ENCODE measurements at places on chromosomes 13 and 19.

- no peak for DNase-seq
Observed at GRCh38 chr19:39264306-39265290, 3.6 kb upstream of the IFNL2 start.

DNA sequence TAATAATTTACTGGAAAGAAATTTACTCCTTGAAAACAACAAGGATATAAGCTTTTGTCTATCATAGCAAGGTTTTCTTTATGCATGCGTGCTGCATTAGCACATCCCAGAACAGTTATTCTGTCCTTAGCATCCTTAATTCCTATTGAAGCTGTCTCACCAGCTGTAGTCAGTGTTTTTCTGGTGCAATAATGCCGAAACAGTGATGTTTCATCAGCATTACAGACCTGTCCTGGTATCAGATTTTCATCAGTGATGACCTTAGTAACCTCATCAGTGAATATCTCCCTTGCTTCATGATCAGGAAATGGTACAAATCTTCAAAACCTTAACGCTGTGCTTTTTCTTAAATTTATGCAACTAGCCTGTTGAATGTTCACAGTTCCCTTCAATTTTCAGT lies 264.7 kb upstream of the STARD13 start:
- no peak for DNase-seq

- no peak for DNase-seq
Observed at GRCh38 chr13:43787997-43788396, 1.2 kb upstream of the ENOX1 start.

DNA sequence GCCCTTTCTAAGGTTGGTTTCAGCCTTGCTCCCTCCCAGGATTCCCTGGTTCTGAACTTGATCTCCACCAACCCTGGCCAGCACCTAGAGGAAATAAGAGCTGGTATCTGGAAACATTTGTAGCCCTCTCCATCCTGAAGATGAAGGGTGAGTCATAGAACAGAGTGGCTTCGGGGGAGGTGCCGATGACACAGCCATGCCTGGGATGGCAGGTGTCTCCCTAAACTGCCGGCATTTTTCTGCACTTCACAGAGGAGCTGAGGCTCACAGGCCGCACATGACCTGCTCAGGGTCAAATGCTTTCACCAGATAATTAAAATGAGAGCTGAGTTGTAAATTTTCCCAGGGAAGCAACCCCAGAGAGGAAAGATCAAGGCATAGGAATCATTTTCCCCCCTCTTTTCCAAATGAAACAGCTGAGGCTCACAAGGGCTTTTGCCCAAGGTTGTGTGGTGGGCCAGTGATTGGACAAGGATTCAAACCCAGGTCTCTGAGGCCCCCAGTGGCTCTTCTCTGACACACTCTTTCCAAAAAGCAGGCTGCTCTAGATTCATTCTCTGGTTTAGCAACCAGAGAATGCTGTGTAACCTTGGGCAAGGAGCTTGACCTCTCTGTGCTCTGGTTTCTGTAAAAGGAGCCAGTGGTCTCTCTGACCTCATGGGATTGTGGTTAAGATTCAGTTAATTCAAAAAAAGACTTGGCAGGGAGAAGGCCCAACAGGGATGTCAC lies 1.2 kb upstream of the SLC25A42 start:
- no peak for DNase-seq

GRCh38 chr13:100673376-100673712 lies 1.3 kb downstream of the TMTC4 start:
- no peak for DNase-seq

DNA sequence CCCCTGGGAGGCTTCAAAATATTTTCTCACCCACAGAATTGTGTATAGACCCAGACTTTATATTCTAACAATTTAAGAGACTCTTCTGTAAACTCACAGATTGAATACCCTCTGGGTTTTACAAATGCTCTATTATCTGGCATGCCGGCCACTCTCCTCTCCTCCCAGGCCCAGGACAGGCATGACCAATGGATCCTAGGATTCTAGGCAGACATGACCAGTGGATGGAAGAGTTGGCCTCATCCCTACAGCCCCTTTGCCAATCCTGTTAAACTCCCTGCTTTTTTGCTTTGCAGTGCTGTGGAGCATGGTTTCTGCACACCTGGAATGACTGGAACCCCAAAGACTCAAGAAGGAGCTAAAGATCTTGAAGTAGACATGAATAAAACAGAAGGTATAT lies 5.8 kb downstream of the ACSBG2 start:
- DNase-seq = no peak

GRCh38 chr13:29503041-29503837 lies 92.2 kb downstream of the SLC7A1 start:
- DNase-seq = no peak

GRCh38 chr13:108044954-108045353 lies 170.4 kb downstream of the LIG4 start:
- no peak for DNase-seq

GRCh38 chr13:20149762-20150161 lies 11.1 kb downstream of the GJA3 start:
- no peak for DNase-seq

GRCh38 chr13:32828711-32829110 lies 187.5 kb upstream of the KL start:
- no peak for DNase-seq

DNA sequence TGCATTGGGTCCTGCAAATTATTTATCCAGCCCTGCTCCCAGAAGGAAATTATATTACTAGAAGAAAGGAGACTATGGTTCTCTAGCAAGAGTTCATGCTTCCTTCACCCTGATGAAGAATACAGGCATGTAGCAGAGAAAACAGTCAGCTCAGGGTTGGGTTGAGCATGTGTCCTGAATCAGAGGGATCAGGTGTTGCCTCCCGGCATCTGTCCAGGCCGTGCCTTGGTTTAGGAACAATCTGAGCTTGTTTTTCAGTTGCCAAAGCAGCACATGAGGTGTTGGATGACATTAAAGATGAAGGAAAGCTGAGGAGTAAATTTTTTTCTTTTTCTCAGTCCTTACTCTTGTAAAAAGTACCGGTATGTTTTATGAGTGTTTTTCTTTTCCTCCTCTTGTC lies 62.0 kb downstream of the KL start:
- DNase-seq = no peak

GRCh38 chr13:114260814-114261213 lies 20.6 kb upstream of the UPF3A start:
- no peak for DNase-seq

DNA sequence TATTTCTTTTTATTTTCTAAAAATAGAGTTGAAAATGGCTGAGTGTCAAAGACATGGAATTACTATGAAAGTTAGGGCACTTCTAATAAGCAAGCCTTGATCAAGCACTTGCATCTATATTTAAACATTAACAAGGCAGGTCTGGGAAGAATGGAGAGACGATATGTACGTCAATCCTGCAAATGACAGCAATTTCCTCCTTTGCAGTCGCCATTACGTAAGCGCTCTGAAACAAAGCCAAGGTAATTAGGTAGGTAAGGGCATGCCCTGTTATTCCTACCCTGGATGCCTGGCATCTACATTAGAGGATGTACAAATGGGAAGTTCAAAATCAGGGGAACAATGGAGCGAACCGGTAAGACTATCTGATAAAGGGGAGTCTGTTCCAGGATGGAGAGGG lies 664.0 kb upstream of the ARGLU1 start:
- DNase-seq = no peak

DNA sequence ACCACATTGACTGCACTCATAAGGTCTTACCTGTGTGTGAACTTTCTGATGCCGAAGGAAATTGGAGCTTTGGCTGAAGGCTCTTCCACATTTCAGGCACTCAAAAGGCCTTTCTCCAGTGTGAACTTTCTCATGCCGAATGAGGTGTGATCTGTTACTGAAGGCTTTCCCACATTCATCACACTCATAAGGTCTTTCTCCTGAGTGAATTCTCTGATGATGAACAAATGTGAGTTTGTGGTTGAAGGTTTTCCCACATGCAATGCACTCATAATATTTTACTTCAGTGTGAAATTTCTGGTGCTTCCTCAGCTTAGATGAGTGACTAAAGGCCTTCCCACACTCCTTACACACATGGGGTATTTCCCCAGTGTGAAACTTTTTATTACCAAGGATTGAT lies 5.7 kb downstream of the ZNF132 start:
- no peak for DNase-seq

DNA sequence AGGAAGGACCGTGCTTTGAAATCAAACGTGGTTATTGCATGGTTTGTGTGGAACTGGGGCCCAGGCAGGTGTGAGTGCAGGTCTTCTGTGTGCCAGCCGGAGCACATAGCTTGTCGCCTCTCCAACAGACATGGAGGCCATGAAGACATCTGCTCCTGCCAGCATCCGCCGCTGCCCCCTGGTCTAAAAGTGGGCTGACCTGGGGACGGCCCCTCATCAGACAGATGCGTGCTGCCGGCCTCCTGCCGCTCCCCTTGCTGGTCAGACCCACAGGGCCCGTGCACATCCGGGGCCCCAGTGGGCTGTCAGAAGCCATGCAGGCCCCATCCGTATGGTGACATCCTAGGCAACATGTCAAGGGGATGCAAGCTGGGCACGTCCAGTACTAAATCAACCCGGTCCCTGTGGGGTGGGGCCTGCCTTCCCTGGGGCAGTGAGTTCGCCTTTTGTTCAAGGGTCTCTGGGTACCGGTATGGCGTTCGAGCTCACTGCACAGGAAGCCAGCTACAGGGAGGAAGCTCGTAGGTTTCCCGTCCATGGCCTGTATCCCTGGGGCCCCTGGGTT lies 88.0 kb upstream of the MCF2L start:
- no peak for DNase-seq

DNA sequence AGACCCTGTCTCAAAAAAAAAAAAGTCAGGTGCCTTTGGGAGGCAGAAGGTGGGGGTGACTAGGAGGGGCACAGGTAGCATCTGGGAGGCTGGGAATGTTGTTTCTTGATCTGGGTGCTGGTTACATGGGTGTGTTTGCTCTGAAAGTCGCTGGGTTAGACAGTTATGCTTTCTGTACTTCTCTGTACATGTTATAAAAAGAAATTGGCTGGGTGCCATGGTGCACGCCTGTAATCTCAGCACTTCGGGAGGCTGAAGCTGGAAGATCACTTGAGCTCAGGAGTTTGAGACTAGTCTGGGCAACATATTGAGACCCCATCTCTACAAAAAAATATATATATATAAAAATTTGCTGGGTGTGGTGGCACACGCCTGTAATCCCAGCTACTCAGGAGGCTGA lies 15.1 kb downstream of the NOSIP start:
- no peak for DNase-seq

DNA sequence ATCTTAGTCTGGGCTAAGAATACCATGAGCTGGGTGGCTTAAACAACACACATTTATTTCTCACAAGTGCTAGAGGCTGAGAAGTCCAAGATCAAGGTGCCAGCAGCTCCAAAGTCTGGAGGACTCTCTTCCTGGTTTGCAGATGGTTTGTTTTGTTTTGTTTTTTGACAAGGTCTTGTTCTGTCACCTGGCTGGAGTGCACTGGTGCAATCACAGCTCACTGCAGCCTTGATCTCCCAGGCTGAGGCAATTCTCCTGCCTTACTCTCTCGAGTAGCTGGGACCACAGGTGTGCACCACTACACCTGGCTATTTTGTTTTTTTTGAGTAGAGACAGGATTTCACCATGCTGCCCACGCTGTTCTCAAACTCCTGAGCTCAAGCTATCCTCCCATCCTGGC lies 15.5 kb downstream of the APLP1 start:
- DNase-seq = no peak

DNA sequence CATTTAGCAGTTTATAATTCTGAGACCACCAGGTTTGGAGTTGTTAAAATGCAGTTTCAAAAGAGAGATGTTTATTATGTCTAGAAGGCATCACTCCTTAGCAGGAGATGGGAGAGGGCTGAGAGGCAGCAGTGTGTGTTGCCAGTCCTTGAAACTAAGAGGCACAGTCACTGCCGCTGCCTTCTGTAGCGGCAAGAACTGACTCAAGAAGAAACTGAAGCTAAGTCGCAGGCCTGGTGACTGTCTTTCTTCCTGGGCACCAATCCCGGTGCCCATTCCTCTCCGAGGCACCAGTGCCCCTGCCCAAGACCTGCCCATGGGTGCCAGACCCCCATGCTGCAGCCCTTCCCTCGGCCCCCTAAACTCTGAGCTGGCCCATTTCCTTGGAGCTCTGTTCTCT lies 20.1 kb downstream of the N4BP2L1 start:
- no peak for DNase-seq

DNA sequence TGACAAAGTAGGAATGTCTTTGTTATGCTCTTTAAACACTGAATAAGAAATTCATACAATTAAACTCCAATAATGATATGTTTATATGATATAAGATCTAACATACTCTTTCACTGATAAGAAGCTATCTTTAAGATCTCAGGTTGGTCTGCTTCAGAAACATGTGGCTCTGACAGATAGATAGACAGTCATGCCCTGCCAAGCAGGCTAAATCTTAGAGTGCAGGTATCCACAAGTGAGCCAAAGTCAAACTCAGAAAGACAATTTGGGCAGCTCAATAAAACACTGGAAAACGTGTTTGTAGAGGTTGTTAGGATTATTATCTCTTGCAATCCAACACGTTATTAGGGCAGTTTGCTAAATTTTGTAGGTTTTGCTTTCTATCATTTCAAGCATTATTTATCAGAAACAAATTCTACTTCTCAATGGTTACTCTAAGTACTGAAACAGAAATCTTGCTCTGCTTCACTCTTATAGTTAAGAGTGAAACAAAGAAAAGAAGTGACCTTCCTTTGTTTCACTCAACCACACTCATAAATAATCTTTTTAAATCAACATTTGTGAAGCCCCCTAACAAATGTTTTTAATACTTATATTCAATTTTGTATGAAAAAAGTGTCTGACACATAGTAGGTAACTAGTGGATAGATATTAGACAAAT lies 1255.6 kb downstream of the DIAPH3 start:
- no peak for DNase-seq

DNA sequence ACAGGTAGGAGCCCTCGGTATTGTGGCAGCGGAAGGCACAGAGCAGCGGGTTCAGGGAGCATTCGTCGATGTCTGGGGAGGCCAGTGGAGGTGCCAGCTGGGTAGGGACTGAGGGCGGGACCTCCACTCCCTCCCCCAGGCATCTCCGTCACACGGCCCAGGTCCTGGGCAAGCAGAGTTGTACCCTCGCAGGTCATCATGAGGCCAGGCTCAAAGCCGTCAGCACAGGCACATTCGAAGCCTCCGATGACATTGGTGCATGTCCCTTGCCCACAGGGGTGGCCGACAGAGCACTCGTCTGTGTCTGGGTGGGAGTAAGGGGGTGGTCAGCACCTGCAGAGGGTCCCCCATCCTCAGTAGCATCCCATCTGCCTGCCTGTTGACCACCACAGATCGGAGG lies 35.3 kb downstream of the CCL25 start:
- no peak for DNase-seq

- no peak for DNase-seq
Observed at GRCh38 chr13:26498656-26499601, 58.6 kb upstream of the WASF3 start.

DNA sequence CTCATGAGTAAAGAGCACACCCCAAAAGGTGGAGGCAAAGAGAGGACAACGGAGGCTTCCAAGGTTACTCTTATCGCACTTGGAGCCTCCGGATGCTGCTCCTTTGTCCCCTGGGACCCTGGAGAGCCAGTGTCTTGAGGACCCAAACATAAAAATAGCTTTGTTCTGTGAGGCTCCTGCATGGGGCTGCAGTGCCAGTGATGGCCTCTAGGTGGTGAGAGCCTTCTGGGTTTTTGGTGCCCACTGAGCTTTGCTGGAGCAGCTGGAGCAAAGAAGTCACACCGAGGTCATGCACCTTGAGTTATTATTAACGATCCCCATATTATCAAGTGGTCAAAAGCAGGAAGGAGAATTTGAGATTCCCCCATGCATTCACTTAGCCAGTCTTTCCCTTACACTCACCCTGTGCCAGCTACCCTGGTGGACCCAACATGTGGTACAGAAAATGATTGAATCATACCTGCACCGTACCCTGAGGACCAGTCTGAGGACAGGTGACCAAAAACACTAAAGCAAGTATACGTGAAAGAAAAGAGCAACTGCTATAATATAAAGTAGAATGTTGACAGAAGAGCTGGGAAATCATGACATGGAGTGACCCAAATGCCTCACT lies 41.5 kb downstream of the ZNF682 start:
- no peak for DNase-seq

All from stimulated activated CD8-positive, alpha-beta memory T cell treated with anti-CD3 and anti-CD28 coated beads, Interleukin-15, amount 100 ng/mL, for 48 hours (primary cell).